ENCODE measurements at places on chromosomes 5 and 9.
A peak's percentile ranks its signal among the peaks of the same experiment; 100 is the strongest.

GRCh38 chr9:12822111-12822510, 47.3 kb downstream of the LURAP1L start:
- no peak for DNase-seq

GRCh38 chr9:15295761-15296405, 11.1 kb downstream of the TTC39B start:
- peak; percentile 71 for DNase-seq

GRCh38 chr9:125038166-125038565, 97.3 kb upstream of the GOLGA1 start:
- no peak for DNase-seq

GRCh38 chr9:101705135-101705661, 33.2 kb downstream of the GRIN3A start:
- peak; percentile 15 for DNase-seq

- no peak for DNase-seq
Measured at GRCh38 chr5:168833936-168834335, 254.8 kb upstream of the PANK3 start.

GRCh38 chr9:123419721-123420591, 64.0 kb downstream of the CRB2 start:
- DNase-seq = no peak

DNA sequence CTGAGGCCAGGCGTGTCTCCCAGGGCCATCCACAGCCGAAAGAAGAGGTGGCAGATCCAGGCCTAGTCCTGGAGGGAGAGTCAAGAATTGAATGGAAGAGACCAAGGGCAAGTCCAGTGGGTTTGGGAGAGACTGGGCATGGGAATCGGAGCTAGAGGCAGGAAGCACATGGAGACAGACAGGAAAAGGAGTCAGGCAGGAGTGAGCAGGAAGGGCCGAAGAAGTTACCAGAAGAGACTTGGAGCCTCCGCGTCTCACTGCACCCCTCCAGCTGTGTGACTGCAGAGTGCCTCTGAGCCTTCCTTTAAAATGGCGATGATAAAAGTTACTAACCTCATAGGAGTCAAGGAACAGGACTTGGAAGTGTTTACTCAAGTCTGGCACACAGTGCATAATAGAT, 64.4 kb upstream of the ANGPTL2 start:
- DNase-seq = no peak

DNA sequence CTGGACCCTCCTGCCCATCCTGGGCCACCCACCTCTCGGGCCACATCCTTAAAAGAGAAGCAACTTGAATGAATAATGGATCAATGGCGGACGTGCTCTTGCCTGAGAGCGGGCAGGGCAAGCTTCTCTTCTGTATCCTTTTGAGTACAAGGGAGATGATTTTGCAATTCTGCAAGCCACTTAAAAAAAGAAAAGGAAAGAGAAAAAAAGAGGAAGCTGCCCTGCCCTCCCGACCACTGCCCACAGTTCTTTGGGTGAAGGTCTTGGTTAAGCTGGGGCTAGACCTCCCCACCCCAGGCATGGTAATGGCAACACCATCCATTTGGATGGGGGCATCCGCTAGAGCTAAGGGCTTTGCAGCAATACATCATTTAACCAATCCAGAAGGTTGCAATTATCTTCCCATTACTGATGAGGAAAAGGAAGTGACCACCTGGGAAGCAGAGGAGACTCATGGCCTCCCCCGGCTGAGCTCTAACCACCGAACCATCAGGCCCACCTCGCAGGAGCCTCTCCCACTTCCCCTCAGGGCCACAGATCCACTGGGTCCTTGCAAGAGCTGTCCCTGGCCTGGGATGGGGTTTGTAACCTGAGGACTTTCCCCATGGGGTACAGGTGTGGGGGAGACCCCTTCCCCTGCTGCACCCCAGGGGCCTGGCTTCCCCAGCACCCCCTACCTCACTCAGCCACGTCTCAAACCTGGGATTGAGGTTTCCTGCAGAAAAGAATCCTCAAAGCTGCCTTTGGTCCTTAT, 27.8 kb upstream of the LAMC3 start:
- DNase-seq = no peak

DNA sequence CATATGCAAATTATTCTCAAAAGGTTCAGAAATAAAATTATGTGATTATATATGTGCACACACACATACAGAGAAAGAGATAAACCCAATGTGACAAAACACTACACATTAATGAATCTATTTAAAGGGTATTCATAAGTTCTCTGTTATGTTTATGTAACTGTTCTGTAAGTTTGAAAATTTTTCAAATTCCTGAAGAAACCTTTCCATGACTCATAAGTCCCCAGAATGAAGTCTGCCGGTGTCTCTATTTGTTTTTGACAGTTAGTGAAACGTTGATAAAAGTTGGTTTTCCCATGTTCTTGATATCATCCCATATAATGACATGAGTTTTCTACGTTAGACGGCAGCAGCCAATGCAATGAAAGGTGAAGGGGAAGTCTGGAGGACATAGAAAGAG, 199.5 kb upstream of the PUM3 start:
- DNase-seq = no peak
